ENCODE measurements at places on chromosomes 1 and 21.

- no peak for DNase-seq
Measured at GRCh38 chr1:78005448-78005722, 646 bp downstream of the DNAJB4 start.

DNA sequence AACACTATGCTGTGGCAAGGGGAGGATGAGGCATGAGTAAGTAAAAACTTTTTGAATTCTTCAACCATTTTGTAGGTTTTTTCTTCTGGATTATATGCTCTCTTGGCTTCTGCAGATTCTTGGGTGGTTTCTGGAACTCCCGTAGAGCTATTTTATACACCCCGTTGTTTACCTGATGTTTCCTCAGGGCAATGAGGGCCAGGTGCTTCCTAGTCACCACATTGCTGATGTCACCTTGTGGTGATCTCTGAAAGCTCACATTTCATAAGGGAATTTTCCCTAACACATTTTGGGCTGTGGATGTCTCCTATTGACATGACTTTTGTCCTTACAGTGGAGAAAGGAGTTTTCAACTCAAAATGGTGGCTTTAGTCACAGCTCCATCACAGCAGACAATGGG lies 356.6 kb downstream of the PLA2G4A start:
- no peak for DNase-seq

DNA sequence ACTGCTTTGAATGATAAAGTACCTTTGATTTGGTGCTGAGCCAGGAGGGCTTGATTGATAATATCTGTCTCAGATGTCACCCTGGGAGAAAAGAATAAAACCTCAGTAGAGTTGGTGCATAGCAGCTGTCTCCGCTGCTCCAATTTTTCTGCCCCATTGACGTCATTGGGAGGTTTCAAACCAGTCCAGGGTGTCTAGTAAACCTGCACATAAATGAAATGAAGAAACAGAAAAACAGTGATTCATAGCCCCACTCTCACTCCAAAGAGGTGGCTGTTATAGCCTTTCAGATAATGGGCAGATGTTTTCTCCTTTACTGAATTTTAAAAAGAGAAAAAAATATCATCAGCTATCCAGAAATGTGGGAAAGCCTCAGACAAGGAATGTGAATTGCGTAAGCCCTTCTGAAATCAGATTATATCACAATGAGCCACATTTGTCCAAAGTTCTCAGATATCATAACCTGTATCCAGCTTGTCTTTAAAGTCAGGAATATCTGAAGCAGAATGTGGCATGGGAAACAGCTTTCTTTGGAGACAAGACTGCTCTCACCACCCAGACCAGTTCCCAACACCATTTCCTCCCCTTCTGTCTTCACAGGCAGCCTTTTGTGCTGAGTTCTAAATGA lies 351.3 kb upstream of the SGIP1 start:
- peak; percentile 5 for DNase-seq

- DNase-seq: no peak
Measured at GRCh38 chr1:118995312-118996016, 7.3 kb upstream of the TBX15 start.

DNA sequence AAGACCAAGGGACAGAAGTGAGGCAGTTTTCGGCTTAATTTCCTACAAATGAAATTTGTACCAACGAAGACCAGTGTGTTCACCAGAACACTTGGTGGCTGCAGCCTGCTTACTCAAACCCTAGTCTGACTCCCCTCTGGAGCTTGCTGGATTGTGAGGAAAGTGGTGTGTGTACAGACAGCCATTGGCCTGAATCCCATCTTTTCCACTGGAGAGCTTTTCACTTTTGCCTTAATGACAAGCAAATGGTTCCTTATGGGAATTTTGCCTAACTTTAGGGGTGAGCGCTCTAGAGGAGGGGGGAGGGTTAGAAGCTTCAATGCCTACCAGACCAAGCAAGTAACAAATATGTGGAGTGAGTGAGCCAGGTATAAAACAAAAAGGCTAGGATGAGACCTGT lies 17.3 kb downstream of the METTL13 start:
- no peak for DNase-seq

DNA sequence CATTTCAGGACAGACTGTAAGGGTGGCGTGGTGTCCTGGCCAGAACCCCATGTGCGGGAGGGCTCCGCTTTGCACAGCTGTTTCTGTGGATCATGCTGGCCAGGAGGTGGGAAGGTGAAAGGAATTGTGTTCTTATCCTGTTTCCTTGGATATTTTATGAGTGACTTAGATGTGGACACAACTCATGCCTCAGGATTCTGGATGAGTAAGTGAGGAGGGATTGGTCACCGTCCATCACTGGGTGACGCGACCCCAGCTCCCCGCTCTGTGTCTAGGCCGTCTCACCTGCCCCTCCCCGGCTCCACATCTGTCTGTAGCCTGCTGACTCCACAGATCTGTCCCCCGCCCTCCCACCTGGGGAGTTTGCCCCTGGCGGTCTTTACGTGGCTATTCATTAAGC lies 48.8 kb downstream of the PIK3CD start:
- DNase-seq: no peak

- peak; percentile 43 for DNase-seq
Measured at GRCh38 chr1:235401251-235401650, 34.0 kb downstream of the TBCE start.

GRCh38 chr1:1421147-1421906 lies at the start of gene ANKRD65:
TSS of gene ANKRD65 (minus strand) at chr1:1421276. CDS start at chr1:1421005, 271 bp downstream.
- DNase-seq: no peak

GRCh38 chr1:205118752-205119151 lies 3.0 kb downstream of the RBBP5 start:
- no peak for DNase-seq

DNA sequence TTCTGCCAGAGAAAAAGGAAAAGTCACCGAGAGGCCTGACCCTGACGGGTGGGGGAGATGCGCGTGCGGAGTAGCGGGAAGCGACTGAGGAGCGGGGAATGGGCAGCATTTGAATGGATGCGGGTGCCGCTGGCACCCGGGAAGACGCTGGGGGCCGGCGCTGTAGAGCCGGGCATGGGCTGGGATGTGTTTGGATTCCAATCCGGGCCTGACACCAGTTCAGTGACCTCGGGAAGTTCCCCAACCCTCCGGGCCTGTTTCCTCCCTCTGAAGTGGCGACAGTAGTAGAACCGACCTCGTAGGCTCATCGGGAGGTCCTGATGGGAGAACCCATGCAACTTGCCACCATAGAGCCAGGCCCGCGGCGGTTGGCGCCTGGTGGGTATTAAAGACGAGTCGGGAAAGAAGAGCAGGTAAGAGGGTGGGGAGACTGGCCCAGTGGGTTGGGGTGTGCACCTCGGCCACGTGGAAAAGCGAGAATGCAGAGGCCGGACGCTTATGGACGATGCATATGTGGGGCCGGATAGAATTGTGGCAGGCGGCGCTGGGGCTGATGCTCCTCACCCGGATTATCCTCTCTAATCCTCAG lies 642 bp upstream of the SLC16A1 start:
- DNase-seq: no peak

GRCh38 chr1:29889776-29890175 lies 653.5 kb downstream of the PTPRU start:
- DNase-seq: no peak

- no peak for DNase-seq
Measured at GRCh38 chr1:219587801-219588561, 24.9 kb downstream of the ZC3H11B start.

- no peak for DNase-seq
Measured at GRCh38 chr1:199936441-199936840, 91.1 kb upstream of the NR5A2 start.

GRCh38 chr1:17091252-17091651 lies 28.0 kb downstream of the PADI2 start:
- no peak for DNase-seq

DNA sequence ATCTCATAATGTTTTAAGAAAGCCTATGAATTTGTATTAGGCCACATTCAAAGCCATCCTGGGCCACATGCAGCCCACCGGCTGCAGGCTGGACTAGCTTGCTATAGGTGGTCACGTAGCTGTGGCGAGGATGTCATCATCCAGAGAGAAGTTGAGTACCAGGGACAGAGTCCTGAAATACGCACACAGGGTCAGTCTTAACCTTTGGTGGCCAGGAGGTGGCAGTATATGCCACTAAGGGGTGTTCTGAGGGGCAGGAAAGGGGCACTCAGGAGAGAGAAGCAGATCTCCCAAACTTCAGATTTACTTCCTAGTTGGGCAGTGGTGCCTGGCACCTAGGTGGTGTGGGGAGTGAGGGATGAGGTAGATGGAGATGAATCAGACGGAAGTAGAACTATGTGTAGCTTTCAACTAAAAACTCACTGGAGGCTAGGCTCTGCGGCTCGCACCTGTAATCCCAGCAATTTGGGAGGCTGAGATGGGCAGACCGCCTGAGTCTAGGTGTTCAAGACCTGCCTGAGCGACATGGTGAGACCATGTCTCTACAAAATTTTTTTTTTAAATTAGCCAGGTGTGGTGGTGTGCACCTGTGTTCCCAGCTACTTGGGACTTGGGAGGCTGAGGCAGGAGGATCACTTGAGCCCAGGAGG lies 16.3 kb upstream of the CDK18 start:
- DNase-seq: peak; percentile 39

- DNase-seq: peak; percentile 41
Measured at GRCh38 chr1:236063919-236064673, 794 bp downstream of the NID1 start.

GRCh38 chr1:224929335-224930237 lies at the start of gene DNAH14:
TSS of gene DNAH14 (plus strand) at chr1:224929675. CDS start at chr1:224952703, 23,028 bp downstream.
- DNase-seq: peak; percentile 43

DNA sequence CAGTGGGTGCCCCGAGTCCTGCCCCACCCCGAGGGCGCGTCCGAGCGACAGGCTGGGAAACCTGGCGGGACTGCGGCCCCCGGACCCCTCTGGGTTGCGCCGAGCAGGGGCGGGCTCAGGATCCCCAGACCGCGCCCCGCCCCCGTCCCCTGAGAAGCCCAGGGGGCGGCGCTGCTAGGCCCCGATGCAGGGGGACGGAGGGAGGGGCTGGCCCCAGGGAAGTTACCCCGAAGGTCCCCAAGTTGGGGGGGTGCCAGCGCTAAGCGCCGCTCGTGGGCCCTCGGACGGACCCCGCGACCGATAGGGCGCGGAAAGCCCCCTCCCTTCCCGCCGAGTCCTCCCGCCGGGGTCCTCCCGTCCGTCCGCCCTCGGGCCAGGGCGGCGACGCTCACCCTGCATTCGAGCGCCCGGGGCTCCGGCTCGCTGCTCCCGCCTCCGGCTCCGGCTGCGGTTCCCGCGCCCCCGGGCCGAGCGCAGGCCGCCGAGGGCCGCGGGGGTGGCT lies 414 bp downstream of the GPR153 start:
- no peak for DNase-seq

- no peak for DNase-seq
Measured at GRCh38 chr1:23126801-23127200, 41.9 kb downstream of the LUZP1 start.

DNA sequence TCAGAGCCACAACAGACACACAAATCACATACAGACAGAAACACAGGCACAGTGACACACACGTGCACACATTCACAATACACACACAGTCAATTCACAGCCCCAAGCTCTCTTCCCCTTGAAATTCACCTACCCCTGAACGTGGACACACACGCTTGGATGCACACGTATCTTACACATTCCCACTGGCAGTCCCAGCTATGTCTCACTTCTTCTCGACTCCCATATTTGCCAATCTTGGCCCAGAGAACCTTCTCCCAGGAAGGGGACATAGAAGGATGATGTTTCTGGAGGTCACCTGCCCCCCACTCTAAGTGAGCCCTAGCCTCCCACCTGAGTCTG lies 1.6 kb downstream of the CRYBG2 start:
- DNase-seq: no peak

GRCh38 chr1:240362826-240363225 lies 249.1 kb downstream of the GREM2 start:
- no peak for DNase-seq

- DNase-seq: no peak
Measured at GRCh38 chr1:31517301-31517700, 59.0 kb upstream of the TINAGL1 start.

GRCh38 chr1:192445241-192445640 lies 128.4 kb downstream of the RGS21 start:
- no peak for DNase-seq

GRCh38 chr1:45621501-45621836 lies 2.4 kb downstream of the CCDC17 start:
- DNase-seq: no peak

DNA sequence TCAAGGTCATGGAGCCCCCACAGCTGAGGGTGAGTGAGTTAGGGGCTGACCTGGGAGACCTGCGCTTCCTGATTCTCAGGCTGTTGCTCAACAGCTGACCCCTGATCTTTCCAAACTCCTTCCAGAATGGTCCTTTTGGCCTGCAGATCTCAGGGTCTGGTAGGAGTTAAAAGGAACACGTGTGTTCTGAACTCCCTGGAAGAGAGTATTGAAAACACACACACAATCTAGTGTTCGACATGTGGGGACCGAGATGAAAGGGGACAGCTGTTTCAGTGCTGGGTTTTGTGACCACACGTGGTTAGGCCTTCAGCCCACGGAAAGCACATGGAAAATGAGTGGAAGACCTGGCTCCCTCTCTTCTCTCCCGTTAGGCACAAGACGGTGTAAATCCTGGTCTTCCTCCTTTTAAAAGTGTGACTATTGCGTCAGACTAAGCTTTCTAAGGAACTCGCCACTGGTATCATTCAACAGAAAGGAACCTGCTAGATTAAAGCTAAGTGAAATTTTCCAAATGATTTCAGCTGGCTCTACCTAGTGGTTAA lies 49.6 kb downstream of the RUNX1 start:
- DNase-seq: no peak

DNA sequence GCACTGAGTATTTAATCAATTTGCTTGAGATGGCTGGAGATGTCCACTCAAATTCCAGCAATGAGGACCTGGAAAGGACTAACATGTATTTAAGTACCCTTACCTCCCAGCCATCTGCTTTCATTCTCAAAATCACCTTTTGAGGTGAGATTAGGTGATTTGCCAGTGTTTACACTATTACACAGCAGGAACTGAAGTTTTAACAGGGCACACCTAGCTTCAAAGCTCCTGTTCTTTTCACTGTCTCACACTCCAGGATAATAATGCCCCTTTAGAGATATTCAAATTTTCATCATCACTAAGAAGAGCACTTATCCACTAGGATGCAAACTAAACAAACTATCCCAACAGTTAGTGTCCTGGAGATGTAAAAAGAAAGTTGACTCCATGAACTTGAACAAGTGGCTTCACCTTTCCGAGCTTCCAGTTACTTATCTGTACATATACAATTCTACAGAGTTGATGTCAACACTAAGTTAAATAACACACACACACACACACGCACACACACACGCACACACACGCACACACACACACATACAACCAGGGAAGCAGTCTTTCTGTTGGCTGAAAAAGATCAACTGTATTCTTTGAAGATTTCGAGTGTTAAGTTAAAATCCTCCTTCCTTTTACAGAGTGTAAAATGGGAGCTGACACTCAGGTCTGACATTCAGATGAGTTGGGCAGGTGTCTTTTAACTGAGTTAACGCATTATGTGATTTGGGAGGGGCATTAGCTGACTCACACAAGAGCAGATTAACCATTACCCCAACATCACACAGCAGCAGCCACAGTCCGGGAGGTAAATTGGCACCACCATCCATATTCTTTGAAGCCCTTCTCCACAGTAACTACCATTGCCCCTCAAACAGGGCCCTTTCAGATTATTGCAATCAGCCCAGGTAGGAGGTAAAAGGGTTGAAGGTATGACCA lies 15.5 kb upstream of the JAK1 start:
- DNase-seq: no peak

Data from HFF-Myc (cell line).